NCI-H69 (cell line): ENCODE measurements at places on chromosomes 1 and 21.

DNA sequence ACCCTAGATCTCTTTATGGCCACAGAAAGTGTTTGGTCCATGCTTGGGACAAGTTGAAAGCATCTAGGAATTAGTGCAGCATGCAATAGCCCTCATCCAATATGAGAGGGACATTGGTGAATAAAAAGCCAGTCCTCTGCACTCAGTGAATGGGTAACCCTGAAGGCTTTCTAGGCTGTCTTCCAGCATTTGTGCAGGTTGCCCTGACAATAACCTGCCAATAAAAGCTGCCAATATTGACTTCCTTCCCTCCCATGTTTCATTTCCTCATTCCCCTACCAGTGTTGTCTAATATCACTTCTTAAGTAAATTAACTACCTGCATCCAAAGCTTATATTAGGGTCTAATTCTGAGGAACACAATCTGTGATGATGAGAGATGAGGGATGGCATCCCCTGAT is 563.6 kb upstream of the NEGR1 start:
- no peak for DNase-seq

DNA sequence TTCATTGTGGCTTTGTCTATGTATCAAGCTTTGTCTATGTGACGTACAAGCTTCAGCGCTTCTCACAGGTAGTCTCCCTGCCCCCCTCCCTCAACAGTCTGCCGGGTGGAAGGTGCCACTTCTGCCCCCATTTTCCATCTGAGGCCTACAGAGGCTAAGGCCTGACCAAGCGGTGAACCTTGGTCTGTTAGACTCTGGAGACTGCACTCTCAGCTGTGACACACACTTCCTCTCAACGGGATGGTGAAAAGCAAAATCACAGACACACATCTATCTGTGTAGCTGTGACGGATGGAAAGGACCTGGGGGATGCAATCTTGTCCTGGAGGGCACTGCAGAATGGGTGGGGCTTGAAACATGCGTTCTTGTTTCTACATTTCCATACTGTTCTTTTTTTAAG is 152.9 kb upstream of the EDN2 start:
- DNase-seq: no peak

GRCh38 chr1:20883766-20884165 is 96.7 kb upstream of the HP1BP3 start:
- DNase-seq: no peak

- no peak for DNase-seq
These were observed 60.1 kb upstream of the PTCH2 start for GRCh38 chr1:44903011-44903680.

DNA sequence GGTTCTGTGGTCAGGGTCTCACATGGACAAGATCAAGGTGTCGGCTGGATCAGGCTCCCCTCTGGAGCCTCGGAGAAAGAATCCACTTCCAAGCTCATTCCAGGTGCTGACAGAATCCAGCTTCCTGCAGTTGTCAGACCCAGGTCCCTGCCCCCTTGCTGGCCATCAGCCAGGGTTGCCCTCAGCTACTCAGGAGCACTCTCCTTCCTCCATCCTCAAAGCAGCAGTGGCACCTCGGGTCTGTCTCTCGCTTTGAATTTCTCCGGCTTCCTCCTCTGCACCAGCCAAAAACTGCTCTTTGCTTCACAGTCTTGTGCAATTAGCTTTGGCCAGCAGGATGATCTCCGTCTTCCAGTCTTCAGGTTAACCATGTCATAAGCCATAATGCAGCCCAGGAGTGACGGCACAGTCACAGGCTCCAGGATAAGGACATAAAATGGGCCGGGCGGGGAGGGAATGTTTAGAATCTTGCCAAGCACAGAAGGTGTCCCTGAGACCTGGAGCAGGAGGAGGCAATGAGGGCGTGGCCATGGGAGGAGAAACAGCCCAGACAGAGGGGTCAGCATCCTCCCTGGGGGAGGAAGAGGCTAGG is 79.4 kb upstream of the SLC25A33 start:
- DNase-seq: no peak

DNA sequence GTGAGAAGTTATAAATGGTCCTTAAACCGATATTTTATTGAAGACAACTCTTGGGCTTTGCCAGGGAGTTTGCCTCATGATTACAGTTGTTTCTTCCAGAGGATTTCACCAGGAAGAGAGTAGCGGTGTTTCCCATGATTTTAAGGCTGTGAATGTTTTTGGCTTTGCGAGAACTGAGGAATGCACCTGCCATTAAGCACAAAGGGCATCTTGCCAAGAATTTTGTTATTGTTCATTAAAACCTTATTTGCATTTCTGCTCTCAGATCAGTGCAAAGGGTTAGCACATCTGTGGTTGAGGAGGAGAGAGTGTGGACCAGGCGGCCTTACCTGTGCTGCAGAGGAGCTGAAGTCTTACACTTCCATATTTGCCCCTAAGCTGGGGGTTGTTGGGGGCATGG is 13.8 kb downstream of the CNIH3 start:
- peak; percentile 36 for DNase-seq

DNA sequence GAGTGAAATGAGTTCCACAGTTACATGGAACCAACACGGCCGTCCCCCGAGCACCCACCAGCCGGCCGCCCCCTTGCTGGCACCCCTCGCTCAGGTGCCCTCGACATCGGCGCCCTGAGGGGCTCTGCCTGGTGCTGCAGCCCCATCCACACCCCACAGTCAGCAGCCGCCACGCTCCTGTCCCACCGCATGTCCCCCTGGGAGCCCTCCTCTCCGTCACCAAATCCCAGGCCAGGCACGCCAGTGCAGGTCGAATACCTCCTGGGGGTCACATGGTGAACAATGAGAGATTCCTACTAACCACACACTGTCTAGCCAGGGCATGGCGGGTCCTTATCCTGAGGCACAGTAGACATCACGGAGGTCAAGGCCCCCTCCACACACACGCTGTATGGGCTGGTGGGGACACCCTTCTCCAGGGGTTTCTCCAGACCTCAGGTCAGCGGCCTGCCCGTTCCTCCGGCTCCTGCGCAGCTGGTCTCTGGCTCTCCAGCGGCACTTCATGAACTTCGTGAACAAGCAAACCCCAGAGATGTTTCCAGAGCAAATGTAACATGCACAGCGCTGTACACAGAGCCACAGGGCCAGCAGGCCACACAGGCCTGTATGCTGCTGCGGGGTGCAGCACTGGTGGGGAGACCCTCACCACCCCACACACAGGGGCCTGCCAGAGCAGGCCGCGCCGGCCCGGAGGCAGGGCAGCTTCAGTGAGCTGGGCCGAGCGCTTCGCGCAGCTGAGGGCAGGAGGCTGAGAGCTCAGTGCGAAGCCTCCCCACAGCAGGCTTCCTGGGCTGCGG is 21.8 kb downstream of the POFUT2 start:
- DNase-seq: no peak

DNA sequence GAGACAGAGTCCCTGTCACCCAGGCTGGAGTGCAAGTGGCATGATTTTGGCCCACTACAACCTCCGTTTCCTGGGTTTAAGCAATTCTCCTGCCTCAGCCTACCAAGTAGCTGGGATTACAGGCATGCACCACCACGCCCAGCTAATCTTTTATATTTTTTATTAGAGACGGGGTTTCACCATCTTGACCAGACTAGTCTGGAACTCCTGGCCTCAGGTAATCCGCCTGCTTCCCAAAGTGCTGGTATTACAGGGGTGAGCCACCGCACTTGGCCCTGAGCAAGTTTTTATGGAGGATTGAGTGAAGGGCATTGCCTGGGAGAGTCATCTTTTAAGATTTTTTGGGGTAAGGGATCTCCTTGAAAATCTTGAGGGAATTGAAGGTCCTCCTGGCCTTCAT is 28.5 kb downstream of the UBE4B start:
- no peak for DNase-seq

DNA sequence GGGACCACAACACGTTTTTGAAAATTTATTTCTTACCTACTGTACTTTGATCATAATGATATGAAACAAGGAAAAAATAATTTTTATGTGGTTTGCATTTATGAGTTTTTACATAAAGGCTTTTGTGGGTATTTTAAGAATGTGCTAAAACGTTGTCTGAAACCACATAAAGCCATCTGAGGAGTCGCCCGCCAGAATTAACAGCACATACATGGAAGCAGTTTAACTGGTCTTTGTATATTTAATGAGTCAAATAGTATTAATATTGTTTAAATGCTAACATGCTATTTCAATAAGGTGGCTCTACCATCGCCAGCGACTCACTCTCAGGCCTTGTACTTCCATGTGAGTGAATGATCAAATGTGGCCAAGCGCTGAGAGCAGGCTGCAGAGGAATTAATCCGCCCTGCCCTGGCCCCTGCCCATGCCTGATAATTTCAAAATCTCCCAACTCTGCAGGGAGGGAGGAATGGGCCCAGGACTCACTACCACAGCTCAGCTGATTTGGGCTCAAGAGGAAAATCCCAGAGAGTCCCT is 49.6 kb downstream of the SLC66A1 start:
- no peak for DNase-seq

DNA sequence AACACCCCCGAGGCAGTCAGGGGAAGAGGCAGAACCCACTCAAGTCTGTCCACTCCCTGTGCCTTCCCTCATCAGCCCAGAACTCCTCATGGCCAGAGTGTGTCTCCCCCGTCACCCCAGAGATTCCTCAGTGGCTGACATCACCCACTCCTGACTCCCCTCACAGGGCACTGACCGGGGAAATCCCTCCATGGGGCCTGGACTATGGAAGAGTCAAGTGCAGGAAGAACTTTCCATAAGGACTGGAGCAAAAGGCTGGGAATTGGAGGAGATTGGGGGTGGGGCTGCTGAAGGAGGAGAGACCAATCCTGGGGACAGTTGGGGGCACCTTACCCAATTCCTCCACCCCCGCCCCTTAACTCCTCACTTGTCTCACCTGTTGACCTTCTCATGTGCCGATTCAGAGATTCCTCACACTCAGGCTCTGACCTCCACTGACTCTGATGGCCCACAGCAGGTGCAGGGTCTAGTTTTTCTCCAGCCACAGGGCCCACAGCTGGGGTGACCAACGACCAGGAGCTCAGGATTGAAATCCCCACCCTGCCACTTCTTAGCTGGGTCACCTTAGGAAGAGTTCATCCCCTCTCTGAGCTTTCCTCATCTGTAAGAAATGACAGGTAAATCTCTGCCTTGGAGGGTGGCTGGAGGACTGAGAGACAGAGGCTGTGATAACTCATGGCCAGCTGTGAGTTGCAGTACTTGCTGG is 481 bp upstream of the EXTL1 start:
- no peak for DNase-seq

- DNase-seq: peak; percentile 62
These were observed 3.0 kb downstream of the ARTN start for GRCh38 chr1:43936431-43937151.

DNA sequence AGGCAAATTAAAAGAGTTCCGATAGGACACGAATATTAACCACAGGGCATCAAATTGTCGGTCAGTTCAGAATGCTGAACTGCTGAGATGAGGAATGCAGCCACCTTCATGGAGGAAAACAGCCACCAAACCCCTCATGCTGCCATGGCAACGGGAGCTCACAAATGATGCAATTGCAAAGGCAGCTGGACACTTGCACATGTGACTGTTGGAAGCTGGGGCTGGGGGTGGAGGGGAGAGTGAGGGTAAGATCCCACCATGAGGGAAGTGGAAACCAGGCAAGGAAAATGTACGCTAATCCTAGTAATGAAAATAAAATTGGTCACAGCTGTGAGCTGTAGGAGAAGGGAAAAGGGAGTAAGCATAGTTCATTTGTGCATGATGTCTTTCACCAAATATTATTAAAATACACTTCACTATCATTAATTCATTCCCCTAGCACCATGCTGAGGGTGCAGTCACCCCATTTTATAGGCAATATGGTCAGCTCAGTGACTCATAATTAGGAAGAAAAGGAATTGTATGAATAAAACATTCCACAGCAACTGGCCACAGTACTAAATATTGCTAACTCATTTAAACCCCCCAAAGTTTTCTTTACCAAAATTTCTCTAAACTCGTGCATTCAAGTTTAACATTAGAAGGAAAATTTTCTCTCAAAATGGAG is 15.3 kb downstream of the BECN2 start:
- DNase-seq: peak; percentile 67

DNA sequence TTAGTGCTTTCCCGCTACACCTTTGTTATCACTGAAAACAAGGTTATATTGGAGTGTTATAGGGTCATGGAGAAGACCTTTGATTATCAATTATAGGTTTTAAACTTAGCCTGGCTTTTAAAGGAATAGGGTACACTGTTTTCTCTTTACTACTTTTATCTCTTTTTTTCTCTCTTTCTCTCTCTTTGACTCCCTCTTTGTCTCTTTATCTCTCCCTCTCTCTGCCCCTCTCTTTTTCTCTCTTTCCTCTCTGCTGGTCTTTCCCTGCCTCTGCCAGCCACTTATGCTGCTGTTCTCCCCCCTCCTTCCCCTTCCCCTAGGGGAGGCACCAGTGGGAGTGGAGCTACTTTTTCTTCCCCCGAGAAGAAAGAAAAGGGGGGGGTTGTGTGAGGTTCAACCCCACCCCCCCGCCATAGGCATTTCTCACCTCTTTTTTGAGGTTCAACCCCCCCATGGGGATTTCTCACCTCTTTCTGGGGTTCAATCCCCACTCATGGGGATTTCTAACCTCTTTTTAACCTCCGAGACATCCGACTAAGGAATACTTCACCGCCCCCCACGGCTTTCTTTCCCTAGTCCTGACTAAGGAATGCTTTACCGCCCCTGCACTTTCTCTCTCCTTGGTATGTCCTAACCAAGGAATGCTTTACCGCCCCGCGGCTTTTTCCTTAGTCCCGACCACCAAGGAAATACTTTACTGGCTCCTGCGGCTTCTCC is 17.2 kb upstream of the ZBTB8B start:
- no peak for DNase-seq

GRCh38 chr1:245154429-245155271 is at the start of gene KIF26B:
KIF26B (plus strand) TSS chr1:245154985; CDS start chr1:245155425, 440 bp downstream.
- peak; percentile 84 for DNase-seq

DNA sequence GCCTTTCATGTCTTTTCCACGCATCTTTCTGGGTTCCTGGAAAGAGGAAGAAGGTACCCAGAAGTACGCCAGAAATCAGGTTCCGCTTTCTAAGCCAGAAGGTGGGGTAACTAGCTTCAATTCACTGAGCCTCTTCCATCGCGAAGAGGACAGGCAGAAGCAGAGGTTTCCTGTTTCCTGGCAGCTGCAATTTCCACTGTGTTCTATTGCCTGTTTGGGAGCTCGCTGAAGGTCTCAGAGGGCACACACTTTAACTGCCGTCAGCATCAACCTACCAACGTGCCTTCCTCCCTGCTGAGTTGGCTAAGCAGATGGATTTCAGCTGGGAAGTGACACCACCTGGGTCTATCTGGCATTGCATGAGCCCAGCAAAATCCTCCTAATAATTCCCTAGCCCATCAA is 10.0 kb downstream of the NCF2 start:
- peak; percentile 98 for DNase-seq

- peak; percentile 70 for DNase-seq
These were observed 161.5 kb downstream of the DNM3 start for GRCh38 chr1:172002725-172003345.

- peak; percentile 15 for DNase-seq
These were observed 91.7 kb downstream of the RHOU start for GRCh38 chr1:228827019-228827418.

GRCh38 chr1:227318853-227319607 is 738 bp upstream of the CDC42BPA start:
- peak; percentile 74 for DNase-seq

GRCh38 chr1:110125810-110126209 is 13.6 kb downstream of the UBL4B start:
- peak; percentile 80 for DNase-seq

GRCh38 chr1:113275691-113276090 is 114.6 kb upstream of the MAGI3 start:
- DNase-seq: no peak
